Stimulated activated CD8-positive, alpha-beta memory T cell treated with anti-CD3 and anti-CD28 coated beads, Interleukin-7, amount 100 ng/mL, for 4 hours (primary cell): ENCODE measurements at places on chromosomes 4 and X.

GRCh38 chrX:48903290-48903689, 5.6 kb downstream of the PQBP1 start:
- no peak for DNase-seq

DNA sequence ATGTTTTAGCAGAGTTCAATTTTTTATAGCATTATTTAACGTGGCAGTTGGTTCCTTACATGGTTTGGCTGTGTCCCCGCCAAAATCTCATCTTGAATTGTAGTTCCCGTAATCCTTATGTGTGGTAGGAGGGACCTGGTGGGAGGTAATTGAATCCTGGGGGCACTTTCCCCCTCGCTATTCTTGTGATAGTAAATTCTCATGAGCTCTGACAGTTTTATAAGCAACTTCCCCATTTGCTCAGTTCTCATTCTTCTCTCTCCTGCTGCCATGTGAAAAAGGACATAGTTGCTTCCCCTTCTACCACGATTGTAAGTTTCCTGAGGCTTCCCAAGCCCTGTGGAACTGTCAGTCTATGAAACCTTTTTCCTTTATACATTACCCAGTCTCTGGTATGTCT, 329.5 kb downstream of the GRIA2 start:
- DNase-seq: no peak

GRCh38 chr4:1265351-1265750, 16.4 kb upstream of the CTBP1 start:
- no peak for DNase-seq

DNA sequence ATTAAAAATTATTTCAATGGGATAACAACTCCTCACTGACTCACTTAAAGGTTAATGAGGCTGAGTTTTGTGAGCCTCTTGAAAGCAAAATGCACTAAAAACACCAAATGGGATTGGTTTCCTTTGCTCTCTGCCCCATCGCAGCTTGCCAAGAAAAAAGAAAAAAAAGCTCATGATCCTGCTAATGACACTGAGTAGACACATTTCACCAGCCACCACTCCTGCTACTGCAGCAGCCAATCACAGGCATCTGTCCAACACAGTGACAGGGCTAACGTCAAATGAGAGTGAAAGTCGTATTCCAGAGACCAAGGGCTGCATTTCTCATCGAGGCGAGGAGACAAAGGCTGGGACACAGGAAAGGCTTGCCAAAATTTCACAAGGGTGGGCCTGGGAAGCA, 5.2 kb downstream of the APBB2 start:
- no peak for DNase-seq

DNA sequence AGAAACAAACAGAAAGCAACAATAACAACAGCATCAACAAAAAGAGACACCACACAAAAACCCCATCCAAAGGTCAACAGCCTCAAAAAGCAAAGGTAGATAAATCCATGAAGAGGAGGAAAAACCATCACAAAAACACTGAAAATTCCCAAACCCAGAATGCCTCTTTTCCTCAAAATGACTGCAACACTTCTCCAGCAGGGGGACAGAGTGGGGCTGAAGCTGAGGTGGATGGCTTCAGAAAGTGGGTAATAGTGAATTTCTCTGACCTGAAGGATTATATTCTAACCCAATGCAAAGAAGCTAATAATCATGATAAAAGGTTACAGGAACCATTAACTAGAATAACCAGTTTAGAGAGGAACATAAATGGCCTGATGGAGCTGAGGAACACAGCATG, 888.2 kb downstream of the RAB28 start:
- no peak for DNase-seq

DNA sequence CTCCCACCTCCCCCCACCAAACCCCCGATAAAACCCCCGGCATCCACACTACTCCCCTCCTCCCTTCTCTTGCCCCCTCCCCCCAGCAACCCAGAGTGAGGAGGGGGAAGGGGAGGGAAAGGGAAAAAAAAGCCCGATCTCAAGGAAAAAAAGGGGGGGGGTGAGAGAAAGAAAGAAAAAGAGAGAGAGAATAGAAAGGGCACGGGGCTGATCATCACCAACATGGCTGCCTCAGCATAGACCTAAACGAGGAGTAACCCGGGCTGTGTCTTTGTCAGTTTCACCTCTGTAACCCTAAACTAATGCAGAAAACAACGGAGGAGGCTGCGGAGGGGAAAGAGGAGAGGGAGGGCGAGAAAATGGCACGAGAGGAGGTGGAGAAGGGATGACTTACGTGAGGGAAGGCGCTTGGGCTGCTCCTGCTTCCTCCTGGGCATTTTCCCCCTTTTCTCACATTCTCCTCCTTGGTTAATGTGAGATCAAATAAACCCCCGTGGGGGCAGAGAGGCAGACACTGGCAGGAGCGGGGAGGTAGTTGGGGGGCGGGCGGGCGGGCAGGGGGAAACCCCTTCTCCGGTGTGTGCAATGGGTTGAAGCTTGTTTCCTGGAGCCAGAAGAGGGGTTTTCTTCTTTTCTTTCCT, 532 bp downstream of the ZNF827 start:
- DNase-seq: no peak

- DNase-seq: no peak
These were observed 3.6 kb downstream of the MECP2 start for GRCh38 chrX:154093965-154094364.

- DNase-seq: no peak
These were observed 193.5 kb downstream of the CFAP299 start for GRCh38 chr4:80529026-80529425.

- DNase-seq: no peak
These were observed 63.8 kb upstream of the HPRT1 start for GRCh38 chrX:134396174-134396573.

GRCh38 chrX:102765217-102765616, 44.7 kb downstream of the GPRASP3 start:
- no peak for DNase-seq

- no peak for DNase-seq
These were observed 18.9 kb downstream of the CNGA2 start for GRCh38 chrX:151753313-151754046.

DNA sequence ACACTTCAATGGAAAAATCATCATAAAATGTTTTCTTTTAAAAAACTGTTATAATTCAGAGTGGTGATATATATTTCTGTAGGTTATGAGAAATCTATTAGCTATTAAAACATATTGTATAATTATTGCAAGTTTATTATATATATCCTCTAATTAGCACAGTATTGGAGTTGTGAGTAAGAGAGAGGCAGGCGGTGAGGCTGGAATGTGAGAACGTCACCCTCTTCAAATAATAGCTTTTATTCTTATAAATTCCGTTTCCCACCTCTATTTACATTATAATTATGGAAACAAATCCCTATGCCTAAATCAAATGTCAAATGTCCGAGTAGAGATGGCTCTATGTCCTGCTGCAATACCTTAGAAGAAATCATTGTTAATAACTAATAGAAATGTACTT, 292.9 kb downstream of the ADGRL3 start:
- no peak for DNase-seq

DNA sequence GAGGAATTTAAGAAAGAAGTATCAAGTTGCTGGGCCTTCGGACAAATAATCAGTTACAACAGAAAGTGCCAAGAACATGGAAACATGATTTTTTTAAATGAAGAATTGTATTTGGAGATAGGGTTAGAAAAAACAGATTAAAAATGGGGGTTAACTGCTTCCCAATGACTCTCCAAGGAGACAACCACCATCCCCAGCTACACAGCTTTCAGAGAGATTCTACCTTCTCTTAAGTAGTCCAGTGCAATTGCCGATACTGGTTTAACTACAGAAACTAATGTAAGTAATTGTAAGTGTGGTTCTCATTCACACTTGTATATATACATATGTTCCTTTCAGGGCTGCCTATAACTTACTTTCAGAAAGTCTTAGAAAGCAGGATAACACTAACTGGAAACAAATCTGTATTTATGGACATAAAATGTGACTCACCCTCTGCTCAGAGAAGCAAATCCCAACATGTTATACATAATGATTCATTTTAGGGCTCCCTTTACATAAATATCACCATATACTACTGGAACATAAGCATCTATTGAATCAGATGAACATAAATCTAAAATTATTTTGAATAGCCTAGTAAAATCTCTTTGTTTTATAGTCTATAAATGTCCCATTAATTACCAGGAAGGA, 248.9 kb upstream of the UGT8 start:
- no peak for DNase-seq

DNA sequence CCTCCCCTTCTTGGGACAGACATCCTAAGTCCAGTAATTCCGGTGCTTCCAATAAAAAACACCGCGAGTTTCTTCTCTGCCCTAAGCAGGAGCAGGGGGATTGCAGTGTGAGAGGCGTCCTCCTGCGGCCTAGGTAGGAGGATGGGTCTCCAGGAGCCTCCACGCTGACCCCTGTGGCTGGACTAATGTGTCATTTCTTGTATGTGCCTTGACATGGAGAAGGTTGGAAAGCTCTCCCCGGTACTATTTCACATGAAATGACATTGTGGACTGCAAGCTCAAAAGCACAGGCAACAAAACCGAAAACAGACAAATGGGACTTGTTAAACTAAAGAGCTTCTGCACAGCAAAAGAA, 66.6 kb upstream of the ENPP6 start:
- no peak for DNase-seq

GRCh38 chr4:125013891-125014290, 300.9 kb upstream of the FAT4 start:
- DNase-seq: no peak

- DNase-seq: no peak
These were observed 5.9 kb downstream of the THAP9 start for GRCh38 chr4:82906469-82906868.

GRCh38 chr4:108607079-108607815, 13.1 kb upstream of the RPL34 start:
- DNase-seq: no peak

DNA sequence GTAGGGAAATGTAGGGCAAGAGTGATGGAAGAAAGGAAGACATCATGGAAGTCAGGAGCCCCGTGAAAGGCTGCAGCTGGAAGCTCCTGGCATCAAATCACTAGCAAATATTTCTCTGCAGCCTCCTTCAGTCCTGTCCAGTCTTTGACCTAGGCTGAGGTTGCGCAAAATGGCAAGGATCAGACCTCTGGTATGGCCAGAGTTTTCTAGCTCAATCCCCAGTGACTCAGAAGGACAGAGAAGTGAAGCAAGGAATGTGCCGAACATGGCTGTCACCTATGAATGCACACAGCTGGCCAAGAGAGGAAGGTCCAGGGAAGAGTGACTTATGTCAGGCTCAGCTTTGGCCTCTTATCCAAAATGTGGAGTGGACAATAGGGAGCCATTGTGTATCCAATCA, 71.1 kb upstream of the PHOX2B start:
- no peak for DNase-seq

GRCh38 chr4:80183250-80184052, 13.9 kb upstream of the PRDM8 start:
- DNase-seq: no peak

DNA sequence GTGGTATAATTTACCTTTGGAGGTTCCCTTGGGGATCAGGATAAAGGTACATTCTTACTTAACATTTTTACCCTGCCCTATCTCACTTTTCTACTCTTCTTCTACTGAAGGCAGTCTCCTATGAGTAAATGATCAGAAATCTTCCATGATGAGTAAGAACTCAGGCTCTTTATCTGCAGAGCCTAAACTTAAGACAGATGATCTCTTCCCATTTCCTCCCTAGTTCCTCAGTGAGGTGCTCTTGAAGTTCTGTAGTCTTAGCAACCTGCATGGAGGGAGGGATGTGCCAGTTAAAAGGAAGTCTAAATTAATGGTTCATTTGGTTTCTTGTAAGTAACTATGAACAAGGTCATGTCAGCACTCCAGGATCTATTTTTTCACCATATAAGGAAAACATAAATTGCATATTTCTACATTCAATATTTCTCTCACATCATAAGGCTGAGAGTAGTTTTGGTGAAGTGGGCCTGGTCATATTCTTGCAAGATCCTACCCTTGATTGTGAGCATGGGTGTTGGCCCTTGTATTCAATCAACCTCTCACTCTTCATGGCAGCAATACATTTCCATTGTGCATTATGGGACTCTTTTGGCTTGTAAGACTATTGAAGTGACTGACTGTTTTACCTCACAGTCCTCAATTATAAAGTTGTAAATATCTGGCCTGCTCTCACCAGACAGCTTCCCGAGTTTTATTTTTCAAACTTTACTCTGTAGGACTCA, 295.5 kb downstream of the SLC7A11 start:
- no peak for DNase-seq

DNA sequence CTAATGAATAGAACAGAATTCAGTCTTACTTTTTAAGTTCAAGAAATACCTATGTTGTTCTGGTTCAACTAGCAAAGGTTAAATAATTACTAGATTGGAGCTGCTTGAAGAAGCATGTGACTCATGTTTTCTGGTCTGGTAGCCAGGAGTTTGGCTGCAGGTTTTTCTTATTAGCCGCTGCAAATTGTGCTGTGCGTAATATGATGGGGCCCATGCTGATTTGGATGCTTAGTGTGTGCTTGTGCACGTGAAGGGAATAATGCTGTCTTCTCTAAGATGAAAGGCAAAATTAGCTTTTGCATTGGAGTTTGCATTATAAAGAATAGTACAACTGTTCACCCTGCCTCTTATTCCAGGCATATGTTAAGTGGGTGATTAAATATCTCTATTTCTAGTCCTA, 219.6 kb downstream of the SNCA start:
- no peak for DNase-seq

DNA sequence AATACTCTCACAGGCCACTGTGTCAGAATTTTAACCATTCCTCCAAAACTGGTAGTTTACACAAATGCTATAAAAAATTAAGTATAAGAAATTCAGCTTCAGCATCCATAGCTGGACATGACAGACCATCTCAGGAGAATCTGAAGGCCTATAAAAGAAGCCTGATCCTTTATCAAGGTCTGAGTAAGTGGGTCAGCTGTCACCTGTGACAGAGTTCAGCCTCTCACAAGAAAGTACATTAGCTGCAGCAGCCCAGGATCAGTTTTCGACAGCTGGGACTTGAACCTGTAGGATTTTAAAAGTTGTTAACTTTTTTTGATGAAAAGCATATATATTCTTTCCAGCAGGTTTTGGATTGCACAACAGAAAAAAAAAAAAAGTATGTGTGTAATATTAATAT, 60.7 kb downstream of the PPP3CA start:
- DNase-seq: no peak

GRCh38 chr4:38072578-38072977, 112.4 kb downstream of the PTTG2 start:
- DNase-seq: no peak

GRCh38 chr4:13953083-13953482, 325.6 kb upstream of the BOD1L1 start:
- no peak for DNase-seq

GRCh38 chr4:90572996-90573395, 445.8 kb downstream of the CCSER1 start:
- DNase-seq: no peak

GRCh38 chrX:75784680-75785491, at the start of gene MAGEE2:
TSS of gene MAGEE2 (minus strand) at chrX:75785254. CDS start at chrX:75785051, 203 bp downstream.
- no peak for DNase-seq

DNA sequence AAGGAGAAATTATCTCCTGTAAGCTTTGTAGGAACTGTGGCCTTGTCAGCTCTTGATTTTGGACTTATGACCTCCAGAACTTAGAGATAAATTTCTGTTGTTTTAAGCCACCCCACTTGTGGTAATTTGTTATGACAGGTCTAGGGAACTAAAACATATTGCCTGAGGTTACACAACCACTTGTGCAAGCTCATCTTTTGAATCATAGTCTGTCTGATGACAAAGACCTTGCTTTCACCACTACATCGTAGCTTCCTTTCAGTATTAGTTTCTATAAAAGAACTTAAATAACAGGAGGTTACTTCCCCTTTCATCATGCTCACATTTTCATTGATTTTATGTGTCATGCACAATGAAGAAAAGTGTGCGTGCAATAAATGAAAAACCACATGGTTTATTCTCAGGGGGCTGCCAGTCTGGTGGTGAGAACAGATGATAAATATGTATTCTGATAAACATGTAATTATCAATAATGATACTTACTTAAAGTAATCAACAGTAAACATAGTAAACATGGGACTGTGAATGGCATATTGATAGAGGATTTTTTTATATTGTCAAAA, 690.0 kb upstream of the HS3ST1 start:
- DNase-seq: no peak
